Stimulated activated CD8-positive, alpha-beta memory T cell treated with anti-CD3 and anti-CD28 coated beads, Interleukin-15, amount 100 ng/mL, for 24 hours (primary cell): ENCODE measurements at places on chromosomes 7 and 10.

GRCh38 chr7:37916017-37916672, 472 bp downstream of the SFRP4 start:
- no peak for DNase-seq

DNA sequence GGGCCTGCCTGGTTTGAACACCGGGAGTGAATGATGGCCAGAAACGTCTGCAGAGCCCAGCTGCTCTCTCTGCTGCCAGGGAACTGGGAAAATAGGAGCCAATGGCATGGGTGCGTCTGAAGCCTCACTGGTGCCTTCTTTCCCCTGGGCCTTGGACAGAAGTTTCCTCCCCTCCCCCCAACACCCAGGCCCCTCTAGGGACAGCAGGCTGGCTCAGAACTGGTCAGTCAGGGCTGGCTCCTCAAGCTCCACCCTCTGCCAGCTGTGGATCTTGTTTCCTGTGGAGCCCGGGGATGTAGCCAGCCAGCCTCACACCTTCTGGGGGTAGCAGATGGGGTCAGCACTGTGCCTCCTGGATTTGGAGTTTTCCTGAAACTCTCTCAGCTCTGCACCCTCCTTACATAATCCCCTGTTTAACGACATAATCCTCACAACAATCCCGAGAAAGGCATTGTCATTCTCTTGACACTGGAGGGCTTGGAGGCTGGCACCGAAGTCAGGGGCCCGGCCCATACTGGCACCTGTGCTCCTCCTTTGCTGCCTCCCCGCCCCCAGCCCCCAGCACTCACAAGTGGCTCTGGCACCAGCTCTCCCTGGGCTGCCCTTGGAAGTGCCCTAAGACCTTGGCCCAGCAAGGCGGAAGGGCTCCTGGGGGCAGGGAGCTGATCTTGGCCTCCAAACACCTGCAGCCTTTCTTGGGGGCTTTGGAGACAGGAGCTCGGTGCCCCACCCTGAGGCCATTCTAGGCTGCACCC, 5.7 kb downstream of the LDB3 start:
- DNase-seq = no peak

DNA sequence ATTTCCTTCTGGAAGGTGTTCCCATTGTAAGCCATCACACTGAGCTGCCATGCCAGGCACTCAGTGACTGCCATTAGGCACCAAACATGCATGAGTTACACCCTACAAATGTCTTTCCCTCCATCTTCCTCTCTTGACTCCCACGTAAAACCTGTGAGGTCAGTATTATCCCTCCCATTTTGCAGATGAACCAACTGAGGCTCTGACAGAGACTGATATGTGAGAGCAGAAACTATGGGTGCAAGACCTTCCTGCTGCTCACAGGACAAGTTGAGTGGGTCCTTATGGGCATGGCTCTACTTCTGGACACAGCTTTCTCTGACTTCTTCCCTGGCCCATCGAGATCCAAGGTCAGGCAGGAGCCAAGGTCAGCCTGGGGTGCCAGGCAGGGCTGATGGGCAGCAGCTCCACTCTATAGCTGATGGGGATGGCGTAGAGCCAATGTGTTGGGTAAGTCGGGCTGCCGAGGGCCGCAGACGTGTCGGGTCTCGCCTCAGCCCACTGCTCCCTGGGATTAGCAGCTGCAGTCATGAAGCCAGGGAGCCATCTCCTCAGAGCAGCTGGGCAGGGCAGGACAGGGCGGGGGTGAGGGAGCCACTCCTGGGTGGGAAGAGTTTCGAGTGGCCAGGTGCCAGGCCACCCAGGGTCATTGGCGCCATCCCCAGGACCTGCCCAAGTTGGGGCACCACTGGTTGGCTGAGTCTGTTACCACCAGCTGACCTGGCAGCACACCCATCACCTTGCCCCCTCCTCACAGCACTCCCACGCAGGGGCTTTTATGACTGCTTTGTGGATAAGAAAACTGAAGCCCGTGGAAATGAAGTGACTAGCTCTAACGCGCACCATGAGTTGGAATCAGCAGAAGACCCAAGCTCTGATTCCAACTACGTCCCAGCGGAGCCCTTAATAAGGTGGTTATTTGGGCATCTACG, 117.8 kb upstream of the ZMIZ1 start:
- DNase-seq = no peak

DNA sequence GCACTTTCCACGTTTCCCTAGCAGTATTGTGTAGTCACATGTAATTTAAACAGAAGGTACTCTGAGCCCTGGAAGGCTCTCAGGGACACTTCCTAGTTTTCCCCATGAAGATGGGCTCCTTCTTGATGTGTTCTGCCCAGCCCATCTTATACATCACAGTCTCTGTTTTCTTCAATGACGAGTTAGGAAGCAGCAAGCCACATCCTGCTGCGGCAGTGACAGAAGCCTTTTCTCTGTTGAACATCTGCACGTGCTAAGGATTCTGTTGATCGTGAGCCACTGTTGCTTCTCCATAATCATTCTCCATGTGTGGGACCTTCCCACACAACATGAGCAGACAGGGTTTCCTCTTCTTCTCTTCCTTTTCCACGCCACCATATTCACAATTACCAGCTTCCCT, 298.0 kb upstream of the IMMP2L start:
- DNase-seq = no peak

GRCh38 chr7:156594283-156595080, 46.1 kb upstream of the RNF32 start:
- no peak for DNase-seq

GRCh38 chr7:115124409-115124939, 202.6 kb downstream of the MDFIC start:
- no peak for DNase-seq

DNA sequence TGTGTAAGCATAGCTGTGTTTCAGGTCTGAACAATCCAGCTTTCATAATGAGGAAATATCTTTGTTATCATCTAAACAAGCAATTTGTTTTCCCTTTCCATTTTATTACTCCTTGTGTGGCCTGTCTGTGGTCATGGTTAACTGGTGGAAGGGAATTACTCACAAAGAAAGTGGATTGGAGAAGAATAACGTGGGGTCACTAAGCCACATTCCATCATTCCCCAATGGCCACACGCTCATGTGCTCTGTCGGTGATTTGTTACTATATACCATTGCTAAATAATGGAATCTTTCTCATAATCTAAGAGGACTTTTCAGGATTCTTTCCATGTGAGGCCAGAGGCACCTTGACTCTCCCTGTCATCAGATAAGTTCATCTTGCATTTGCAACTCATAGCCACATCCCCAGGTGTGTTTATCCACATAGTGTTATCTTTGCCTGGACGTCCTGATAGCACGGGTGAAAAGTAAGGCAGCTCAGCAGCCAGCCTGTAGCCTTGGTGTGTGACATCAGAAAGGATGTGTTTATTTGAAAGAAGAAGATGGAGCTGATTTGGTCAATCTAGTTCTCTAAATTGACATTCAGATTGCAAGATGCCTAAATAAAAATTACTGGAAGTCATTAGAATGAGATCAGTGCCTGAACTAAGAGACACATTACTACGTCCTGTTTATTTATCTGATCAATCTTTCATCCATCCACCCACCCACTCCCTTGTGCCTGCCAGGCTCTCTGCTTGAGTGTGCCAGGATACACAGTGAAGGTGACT, 128.9 kb downstream of the CELF2 start:
- no peak for DNase-seq

GRCh38 chr7:39741942-39742623, 118.7 kb downstream of the RALA start:
- DNase-seq = no peak

- no peak for DNase-seq
Observed at GRCh38 chr7:105680505-105681187, 99.4 kb upstream of the EFCAB10 start.

DNA sequence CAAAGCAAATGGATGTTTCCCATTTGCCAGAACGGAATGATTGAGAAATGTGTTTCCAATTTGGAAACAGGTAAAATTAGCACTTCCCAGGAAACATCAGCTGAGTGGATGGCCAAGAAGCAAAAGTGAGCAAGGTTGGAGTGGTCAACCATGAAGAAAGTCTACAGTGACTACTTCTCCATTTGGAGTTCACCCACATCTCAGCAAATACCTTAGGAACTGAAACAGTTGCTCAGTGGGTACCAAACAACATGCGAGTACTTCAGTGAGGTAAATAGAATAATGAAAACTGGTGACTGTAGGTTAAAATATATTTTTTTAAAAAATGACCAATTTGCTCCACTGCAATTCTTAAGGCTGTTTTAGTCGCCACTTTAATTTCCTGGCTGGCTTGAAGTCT, 57.7 kb downstream of the SLC16A9 start:
- DNase-seq = no peak

- no peak for DNase-seq
Observed at GRCh38 chr7:123594813-123595241, 6.8 kb upstream of the ASB15 start.

GRCh38 chr10:113243311-113243710, 293.3 kb downstream of the TCF7L2 start:
- DNase-seq = no peak

DNA sequence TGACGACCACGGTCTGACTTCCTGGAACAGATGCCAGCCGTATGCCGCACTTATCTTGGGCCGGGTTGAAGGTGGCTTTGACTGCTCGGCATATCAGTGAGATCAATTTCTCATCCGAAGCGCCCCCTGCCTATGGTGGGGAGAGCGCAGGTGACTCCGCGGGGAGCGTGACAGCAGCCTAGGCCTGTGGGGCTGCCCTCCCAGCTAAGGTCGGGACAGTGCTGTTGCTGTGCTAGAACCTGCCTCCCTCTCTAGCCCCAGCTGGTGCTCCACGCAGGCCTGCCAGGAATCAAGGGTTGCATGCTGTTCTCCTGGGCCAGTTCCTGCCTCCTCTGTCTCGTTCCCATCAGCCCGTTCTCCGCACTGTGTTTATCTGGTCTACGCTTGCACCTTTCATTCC, 49.8 kb downstream of the PODXL start:
- DNase-seq = no peak

GRCh38 chr10:100528921-100529474, 673 bp downstream of the NDUFB8 start:
- no peak for DNase-seq

DNA sequence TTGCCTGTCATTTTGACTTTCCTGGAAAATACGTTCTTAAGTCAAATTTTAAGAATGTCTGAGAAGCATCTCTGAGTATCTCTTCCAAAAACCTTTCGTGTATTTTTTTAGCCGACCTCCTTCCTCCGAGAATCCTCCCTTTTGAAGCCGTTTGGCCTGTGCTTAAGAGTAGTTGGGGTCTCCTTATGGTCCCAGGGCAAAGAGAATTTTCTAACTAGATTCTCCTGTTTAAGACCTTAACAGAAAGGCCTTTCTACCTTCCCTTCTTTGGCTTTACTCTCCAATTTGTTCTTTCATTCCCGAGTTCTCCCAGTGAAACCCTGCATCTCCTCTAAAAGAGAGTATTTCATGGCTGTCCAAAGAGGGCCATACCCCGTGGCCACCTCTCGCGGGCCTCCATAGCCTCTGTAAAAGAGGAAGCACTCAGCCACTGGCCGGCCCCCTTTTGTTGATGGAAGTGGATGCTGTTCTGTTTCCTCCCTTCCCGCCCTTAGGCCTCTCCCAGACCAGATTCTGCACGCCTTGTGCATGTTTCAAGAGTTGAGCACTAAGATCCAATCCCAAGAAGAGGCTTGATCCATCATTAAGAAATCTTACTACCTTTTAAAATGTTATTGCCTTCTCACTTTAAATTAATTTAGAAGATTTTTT, 6.6 kb upstream of the FEZF1 start:
- no peak for DNase-seq

GRCh38 chr10:29916669-29917068, 142.7 kb downstream of the JCAD start:
- no peak for DNase-seq

DNA sequence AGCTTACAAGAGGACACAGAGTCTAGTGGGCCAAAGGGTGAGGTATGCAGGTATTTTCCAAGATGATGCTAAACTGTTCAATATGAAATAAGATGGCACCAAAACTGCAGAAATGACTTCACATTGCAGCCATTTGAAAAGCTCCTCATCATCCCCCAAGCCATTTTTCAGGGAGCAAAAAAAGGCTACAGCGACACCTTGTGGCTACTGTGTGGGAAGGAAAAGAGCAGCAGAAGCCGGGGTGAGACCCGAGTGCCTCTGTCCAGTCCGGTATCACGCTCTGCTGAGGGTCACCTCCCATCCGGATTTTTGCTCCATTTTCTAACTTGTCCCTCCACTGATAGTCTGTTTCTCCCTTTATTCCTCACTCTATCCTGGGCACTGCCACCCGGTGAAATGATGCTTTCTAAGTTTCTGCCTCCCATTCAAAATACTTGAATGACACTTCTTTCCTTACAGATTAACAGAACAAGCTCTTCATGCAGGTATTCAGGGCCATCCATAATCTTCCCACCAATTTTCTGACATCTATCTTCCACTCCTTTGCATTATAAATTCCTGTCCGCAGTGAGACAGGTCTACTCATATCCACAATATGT, 220.2 kb downstream of the DGKI start:
- no peak for DNase-seq

DNA sequence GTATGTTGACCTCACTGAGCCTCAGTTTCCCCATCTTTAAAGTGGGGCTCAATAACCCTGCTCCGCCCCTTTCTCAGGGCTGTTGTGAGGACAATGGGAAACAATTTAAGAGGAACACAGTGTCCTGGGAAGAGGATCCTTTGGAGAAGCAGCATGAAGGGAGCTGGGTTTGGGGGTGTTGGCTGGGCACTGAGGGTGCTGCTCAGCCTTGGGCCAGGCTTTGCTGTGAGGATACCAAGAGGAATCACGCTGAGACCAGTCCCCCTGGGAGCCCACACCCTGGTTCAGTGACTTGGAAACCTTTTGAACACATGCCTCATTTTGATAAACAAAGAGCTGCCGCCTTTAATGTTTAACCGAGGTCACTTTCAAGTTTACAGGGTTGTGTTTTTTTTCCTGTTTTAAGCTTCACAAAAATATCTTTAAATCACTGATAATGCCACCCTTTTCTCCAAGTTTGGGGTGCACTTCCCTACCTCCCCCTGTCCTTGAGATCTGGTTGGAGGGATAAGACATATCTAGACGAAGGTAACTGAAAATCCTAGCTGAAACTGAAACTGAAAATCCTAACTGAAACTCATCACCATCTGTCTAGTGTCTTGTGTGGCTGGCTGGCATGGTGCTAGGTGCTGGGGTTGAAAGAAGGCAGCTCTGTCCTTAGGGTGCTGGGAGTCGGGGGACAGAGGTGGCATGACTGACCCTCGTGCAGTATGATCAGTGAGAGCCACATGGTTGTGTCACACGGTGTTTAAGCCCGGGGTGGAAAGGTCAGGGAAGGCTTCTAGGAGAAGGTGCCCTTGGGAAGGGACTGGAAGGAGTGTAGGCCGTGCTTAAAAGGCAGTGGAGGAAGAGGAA, 27.7 kb downstream of the ZNF775 start:
- no peak for DNase-seq

DNA sequence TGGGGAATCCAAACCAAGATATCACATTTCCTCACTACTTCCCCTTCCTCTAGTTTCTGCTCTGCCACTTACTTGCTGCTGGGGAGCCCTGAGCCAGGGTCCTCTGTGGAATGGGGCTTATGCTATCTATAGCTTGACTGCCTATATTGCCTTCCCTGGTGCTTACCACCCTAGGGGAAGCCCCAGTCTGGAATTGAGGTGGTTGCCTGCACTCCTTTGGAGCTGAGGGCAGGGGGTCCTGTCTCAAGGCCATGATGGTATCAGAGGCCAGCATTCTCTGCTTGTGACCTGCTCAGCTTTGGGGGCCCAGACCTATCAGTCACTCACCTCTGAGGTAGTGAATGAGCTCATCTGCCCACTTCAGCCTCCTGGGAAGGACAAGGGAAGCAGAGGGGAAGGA, 29.3 kb upstream of the INMT start:
- no peak for DNase-seq
